Neural cell (in vitro differentiated cells): ENCODE measurements at places on chromosomes 12 and 14. TPM values are rescaled to one million over a fixed set of nuclear protein-coding genes. Genes with fewer than 3 reads are reported as not detected.

The SOCS2 gene
- polyA plus RNA-seq: 115 and 119 TPM in 2 replicates

The POLE gene
- polyA plus RNA-seq: 8.5 and 25.6 TPM in 2 replicates

The OTX2 gene
- 2.1 and 3.2 TPM in 2 replicates for polyA plus RNA-seq

The PPFIA2 gene
- polyA plus RNA-seq: 56.6 and 65.3 TPM in 2 replicates

The BICDL1 gene
- 136 and 198 TPM in 2 replicates for polyA plus RNA-seq

The PRKAG1 gene
- 69.0 and 71.0 TPM in 2 replicates for polyA plus RNA-seq

The CFAP54 gene
- 0.44 and 1.1 TPM in 2 replicates for polyA plus RNA-seq

The DPPA3 gene
- not detected in 2 replicates for polyA plus RNA-seq

The NANOG gene
- not detected in 2 replicates for polyA plus RNA-seq

The FAIM2 gene
- polyA plus RNA-seq: 4.0 and 5.3 TPM in 2 replicates

The PTGES3 gene
- 104 and 109 TPM in 2 replicates for polyA plus RNA-seq

The ANO2 gene
- polyA plus RNA-seq: 1.6 and 1.8 TPM in 2 replicates

The MIS18BP1 gene
- 1.2 and 5.3 TPM in 2 replicates for polyA plus RNA-seq

The FOXN3 gene
- 10.3 and 13.9 TPM in 2 replicates for polyA plus RNA-seq

The KRT5 gene
- polyA plus RNA-seq: not detected in 2 replicates

The CRY1 gene
- polyA plus RNA-seq: 28.2 and 33.4 TPM in 2 replicates

The MYH6 gene
- not detected in 2 replicates for polyA plus RNA-seq

The FLVCR2 gene
- polyA plus RNA-seq: not detected in 2 replicates

The ZDHHC22 gene
- polyA plus RNA-seq: 4.3 and 5.1 TPM in 2 replicates

The CLEC6A gene
- polyA plus RNA-seq: not detected in 2 replicates

The BMP4 gene
- 2.5 TPM in 1 of 2 replicates, not detected in the other for polyA plus RNA-seq

The OAS2 gene
- not detected in 2 replicates for polyA plus RNA-seq

The NEDD1 gene
- polyA plus RNA-seq: 3.8 and 6.6 TPM in 2 replicates
